ENCODE measurements at places on chromosomes 11 and 22.

- no peak for DNase-seq
These were observed 50.2 kb upstream of the CCDC34 start for GRCh38 chr11:27413218-27413617.

DNA sequence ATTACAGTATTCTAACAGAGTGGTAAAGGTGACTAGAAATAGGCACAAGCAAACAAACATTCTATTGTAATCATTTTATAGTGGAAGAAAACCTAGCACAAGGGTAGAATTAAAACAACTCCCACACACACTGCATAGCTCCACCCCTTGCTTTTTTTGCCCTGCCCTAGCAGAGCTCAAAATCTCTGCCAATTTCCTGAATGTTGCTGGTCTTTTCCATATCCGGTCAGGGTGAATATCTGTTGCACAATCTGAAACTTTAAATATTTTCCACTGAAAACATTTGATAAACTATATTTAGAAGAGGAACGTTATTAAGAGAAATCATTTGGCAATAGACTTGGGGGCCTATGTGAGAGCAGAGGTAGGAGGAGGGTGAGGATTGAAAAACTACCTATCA lies 2.7 kb downstream of the SPA17 start:
- no peak for DNase-seq

DNA sequence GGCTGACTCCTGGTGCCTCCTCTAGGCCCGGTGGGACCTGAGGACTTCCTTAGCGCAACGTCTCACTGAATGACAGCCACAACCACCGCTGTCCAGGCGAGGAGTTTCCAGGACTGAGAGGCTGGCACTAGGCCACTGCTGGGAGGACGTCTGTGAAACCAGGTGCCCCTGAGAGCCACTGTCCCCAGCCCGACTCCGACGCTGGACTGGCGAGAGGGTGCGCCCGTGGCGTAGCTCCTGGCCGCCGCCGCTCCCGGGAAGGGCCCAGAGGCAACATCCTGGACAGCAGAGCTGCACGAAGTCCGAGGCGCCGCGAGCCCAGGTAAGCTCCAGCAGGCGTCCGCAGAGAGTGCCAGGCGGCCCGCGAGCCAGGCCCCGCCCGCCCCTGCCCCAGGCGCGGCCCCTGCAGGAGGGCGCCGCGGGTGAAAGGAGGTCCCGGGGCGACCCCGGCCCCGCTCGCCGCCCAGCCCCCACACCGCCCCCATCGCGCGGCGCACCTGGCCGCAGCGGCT lies 525 bp downstream of the DGCR2 start:
- no peak for DNase-seq

DNA sequence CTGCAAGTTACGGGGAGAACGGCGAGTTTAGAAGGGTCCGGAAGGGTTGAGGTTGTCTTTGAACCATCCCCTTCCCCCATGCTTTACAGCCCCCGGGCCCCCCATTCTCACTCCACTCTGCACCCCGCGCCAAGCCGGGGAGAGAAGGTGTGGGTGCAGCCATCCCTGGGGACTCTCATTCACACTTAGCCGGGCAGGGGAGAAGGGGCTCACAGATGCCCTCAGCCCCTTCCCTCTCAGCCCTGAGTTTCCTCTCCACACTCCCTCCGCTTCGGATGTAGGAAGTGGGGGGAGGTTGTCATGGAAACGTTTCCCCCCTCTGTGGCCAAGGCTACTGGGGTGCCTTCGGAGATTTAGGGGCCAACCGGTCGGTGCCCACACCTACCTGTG lies 334 bp downstream of the CADM1 start:
- no peak for DNase-seq

- no peak for DNase-seq
These were observed 69.1 kb upstream of the EP300 start for GRCh38 chr22:41023299-41023623.
